EL (cell line): ENCODE measurements at places on chromosomes 2 and 18.

GRCh38 chr2:9811679-9812511 lies 31.4 kb upstream of the TAF1B start:
- DNase-seq = no peak

- DNase-seq = no peak
These were observed 335.2 kb upstream of the LRATD1 start for GRCh38 chr2:14297340-14297739.

DNA sequence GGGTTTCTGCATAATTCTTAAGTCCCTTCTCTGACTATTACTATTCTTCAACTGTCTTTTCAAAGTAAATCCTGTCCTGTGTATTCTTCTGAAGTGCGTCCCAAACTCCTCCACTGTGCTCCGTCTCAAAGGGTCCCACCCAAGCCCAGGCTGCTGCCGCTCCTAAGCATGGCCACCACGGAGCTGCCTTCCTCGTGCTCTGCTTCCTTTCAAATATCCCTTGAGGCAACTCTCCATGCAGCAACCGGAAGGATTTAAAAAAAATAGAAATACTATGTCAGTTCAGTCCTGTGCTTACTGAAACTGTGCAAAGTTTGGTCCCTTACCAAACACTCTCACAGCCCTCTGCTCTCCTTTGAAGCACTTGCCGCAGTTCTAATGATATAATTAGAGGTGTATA lies 116.1 kb downstream of the NOL10 start:
- DNase-seq = no peak

DNA sequence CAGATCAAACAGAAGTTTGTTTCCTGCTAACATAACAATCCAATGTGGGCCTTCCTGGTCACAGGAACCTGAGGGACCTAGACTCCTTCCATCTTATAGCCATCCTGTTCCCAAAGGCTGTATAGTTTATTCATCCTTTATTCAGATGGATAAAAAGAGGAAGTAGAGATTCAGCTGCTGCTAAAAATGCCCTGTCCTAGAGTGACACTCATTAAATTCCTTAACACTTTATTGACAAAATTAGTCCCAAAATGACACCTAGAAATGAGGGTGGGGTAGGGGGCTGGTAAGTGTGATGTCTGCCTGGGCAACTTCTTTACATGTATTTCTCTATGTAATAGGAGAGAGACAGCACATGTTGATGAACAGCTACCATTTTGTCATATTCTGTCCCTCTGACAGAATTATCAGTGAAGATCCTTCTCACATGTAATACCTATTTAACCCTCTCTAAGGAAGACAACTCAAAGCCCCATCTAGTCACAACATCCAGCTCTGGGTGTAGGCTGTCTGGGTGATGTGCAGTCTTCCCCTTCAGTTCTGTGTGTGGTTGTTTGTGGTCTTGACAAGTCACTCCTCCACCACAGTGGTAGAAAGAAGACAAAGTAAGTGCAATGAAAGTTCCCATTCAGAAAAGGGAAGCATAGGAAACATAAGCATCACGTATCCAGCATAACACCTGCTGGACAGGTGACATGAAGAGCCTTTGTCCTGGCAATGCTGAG lies 253.9 kb upstream of the CNTNAP5 start:
- DNase-seq = no peak

GRCh38 chr2:113089916-113090315 lies 22.1 kb downstream of the IL1F10 start:
- no peak for DNase-seq

- DNase-seq = no peak
These were observed 68.6 kb upstream of the LHCGR start for GRCh38 chr2:48824116-48824515.

DNA sequence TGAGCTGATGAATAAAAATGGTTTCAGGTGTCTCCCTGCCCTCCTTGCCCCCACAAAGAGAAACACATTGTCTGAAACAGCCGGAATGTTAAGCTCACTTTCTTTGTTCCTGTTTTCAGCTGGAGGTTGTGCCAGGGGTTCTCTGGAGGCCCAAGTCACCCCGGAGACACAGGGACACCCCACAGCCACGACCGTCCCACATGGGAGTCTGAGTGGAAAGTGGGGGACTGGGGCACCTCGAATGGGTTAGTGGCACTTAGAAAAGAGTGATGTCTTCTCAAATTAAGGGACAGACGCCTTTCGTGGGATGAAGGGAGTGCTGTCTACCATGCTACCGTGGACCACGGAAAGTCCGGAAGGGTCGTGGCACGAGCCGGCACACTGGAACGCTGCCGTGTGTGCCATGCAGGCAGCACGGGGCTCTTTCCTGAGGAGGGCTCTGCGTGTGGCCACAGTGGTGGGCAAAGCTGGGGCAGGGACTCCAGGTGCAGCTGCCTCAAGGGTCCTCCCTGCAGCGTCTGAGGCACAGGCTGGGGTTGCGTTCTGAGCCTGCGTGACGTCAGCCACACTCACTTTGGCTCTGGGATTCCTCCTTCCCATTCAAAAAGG lies 39.4 kb upstream of the CTDP1 start:
- DNase-seq = no peak

- no peak for DNase-seq
These were observed 163.6 kb upstream of the VRK2 start for GRCh38 chr2:57882895-57883515.

- DNase-seq = no peak
These were observed 3.7 kb downstream of the GPR35 start for GRCh38 chr2:240628808-240629618.

DNA sequence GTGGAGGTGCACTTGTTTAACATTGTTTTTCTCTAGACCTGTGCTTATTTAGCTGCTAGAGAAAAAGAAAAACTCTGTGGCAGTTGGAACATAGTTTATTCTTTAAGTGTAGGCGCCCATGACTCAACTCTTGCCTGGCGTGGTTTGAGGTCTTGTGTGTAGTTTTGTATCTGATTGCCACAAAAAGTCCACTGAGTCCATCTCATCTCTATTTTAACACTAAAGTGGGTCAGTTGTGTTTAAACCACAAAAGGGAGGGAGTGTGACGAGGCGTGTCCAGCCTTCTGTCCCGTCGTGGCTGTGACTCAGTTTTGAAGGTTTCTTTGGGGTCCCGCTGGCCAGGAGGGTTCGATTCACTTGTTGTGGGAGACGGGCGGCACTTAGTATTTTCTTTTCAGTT lies 15.3 kb upstream of the UGT1A9 start:
- no peak for DNase-seq

GRCh38 chr2:99682275-99683060 lies 192.7 kb upstream of the REV1 start:
- DNase-seq = peak; percentile 78

- DNase-seq = no peak
These were observed 178.8 kb upstream of the CHST9 start for GRCh38 chr18:27363872-27364271.
